ENCODE measurements at places on chromosomes 6 and 20.
A peak's percentile ranks its signal among the peaks of the same experiment; 100 is the strongest.

GRCh38 chr6:35429463-35429862 lies 22.7 kb upstream of the FANCE start:
- DNase-seq: no peak

- no peak for DNase-seq
Measured at GRCh38 chr6:93746892-93747291, 327.5 kb upstream of the EPHA7 start.

DNA sequence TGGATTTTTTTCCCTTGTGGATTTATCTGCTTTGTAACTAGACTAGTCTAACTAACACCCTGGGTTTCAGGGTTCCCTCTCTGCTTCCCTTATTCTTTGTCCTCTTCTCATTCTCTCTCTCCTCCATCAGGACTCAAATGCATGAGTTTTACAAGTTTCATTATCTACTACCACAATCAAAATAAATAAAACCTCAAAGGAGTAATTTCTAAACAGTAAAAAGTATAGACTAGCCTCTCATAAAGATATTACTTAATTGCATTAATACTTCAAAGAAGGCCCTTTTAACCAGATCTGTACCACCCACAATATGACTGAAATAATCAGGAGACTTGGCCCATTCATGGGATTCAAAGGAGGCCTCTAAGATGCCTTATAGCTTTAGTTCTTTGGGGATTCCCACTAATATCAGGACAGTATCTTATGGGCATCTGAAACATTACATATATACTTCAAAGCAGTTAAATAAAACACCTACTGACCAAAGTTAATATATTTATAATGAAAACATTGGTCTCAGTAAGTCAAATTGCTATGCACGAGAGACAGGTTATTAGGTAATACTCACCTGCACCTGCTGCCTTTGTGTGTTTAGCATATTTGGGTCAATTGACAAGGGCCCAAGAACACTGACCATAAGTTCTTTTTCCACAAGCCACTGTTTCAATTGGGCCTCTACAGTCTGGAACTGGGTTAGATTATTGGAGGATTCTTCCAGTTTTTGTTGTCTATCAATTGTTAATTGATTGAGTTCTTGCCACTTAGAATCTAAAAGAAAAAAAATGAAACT lies 85.7 kb downstream of the DST start:
- no peak for DNase-seq

GRCh38 chr20:19074828-19075516 lies 137.5 kb upstream of the SLC24A3 start:
- peak; percentile 74 for DNase-seq

DNA sequence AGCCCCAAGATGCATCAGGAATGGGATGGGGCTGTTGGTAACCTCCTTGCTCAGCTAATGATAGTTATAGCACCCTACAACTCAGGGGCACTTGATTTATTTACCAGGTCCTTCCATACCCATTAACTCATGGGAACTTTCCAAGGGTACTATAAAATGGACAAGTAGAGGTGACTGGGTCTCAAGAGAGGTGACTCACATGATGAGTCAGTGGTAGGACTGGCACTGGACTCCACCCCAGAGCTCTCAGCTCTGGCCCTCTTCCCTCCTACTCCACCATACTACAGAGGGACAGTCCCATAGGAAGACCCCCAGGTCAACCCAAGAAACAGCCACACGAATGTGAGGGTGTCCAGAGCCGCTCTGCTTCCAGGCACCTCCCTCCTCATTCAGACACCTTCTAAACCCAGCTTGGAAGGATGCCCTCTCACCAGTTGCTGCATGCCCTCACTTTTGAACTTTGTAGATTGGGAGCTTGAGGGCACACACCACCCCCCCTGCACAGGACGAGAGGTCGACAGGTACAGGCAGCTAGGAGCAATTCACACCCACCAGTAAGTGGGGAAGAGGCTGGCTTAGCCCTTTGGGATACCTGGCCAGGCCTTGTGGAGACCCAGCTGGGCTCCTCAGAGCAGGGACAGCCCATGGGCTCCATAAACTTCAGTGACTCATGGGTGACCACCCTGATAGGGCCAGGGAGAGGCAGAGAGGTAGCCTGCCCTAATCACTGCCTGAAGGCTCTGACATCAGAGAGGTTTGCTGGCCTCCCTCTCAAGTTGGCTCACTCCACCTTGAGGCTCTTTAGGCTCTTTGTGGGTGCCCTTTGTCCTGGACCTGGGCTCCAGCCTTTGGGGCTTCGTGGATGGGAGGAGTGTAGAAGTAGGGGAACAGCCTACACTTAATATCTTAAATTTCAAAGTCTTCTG lies 81.6 kb upstream of the MLN start:
- no peak for DNase-seq

DNA sequence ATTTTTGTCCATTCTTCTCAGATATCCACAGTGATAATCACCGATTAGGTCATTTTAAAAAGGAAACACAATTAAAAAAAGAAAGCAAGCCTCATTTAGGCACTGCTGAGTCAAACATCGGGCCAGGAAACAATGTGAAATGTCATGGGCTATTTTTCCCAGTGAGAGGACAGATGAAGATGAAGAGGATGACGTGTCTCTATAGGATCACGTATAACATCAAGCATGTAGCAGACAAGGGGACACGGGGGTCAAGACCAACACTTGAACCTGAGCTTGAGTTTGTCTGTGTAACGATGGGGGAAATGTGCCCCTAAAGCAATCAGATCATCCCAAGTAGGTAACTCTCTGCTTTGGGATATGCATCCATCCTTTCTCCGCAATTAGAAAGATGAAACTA lies 553.2 kb downstream of the CD83 start:
- no peak for DNase-seq

DNA sequence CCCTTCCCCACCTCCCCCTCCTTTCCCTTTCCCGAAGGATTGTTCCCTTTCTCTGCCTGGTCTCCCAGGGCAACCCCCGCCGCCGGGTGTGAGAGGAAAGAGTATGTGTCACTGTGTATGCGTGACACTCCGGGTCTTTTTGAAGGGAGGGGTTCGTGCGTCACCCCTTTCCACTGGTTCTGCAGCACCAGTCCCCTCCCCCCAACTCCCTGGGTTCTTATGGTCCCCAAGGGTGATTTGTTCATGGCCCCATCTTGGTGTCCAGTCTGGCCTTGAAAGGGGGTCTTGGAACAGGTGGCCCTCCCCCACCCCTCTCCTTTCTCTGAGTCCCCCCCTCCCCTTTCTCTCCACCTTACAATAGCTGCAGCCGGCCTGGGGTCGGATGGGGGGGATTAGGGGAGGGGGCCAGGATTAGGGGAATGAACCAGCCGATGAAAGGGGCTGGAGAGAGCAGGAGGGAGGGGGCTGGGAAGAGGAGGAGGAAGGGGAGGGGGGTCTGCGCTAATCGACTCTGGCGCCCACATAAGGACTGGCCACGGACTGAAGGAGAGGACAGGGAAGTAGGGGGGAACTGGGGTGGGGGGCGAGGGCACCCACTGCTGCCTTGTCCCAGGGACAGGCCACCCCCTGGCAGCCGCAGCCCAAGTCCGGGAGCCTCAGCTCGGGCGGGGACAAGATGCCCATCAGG lies 1.3 kb upstream of the RING1 start:
- no peak for DNase-seq

- no peak for DNase-seq
Measured at GRCh38 chr6:124907596-124907995, 54.6 kb upstream of the RNF217 start.

GRCh38 chr20:53291548-53291947 lies 302.1 kb downstream of the ZNF217 start:
- no peak for DNase-seq

GRCh38 chr6:160118620-160119229 lies 2.9 kb upstream of the SLC22A1 start:
- no peak for DNase-seq

DNA sequence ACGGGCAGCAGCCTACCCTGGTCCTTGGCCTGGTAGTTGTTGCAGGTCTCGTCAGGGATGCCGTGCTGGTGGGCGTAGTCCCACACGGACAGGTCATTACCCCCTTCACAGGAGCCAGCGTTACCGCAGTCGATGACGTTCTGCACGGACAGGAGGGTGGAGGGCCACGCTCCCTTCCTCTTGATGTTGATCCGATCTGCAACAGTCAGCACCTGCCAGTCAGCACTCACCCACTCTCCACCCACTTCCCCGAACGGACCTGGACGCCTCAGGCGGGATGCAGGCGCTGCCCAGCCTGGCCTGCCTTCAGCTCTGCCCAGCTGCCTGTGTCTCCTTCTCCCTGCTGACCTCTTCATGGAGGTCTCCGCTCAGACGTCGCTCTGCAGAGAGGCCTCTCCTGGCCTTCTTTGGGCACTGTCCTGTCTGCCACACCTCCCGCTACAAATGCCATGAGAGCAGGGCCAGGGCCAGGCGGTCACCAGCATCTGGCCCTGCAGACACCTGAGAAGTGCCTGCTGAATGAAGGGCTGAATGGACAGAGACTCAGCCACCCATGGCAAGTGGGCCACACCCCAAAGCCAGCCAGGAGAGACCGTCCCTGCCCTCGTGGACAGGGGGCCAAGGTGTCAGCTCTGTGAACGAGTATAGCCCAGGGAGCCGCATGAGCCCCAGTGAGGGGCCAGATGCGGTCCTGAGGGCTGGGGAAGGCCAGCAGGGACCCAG lies 5.4 kb downstream of the CTSZ start:
- DNase-seq: no peak

GRCh38 chr6:16446273-16446672 lies 207.9 kb downstream of the GMPR start:
- no peak for DNase-seq

- DNase-seq: no peak
Measured at GRCh38 chr6:85372188-85372914, 77.5 kb upstream of the NT5E start.

DNA sequence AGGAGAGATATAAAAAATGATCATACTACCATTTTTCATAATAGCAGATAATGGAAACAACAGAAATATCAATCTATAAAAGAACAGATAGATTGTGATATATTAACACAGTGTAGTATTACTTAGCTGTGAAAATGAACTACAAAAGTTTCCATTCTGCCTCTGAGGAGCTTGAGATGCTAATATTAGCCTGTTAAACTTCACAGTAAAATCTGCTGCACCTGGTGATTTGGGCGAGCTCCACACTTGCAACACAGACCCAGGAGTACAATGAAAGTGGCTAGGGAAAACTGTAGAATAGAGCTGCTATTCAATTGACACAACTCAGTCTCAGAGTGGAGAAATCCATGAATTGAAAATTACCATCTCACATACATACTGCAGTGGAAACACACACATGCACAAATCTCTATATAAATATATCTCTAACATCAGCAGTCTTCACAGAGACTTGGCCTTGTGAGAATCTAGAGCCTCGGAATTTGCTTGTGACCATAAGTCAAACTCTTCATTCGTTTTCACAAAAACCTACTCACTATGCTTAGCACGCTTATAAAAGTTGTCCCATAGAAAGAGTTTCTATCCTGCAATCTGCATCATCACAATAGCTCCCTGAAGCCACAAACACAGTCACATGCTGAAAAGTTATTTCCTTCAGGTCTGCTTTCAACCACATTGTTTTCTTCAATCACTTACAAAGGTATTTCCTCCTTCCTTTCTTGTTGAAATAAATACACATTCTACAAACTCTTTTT lies 133.0 kb downstream of the PAK5 start:
- no peak for DNase-seq

- DNase-seq: peak; percentile 92
Measured at GRCh38 chr20:34215711-34216381, 25.4 kb upstream of the ASIP start.

DNA sequence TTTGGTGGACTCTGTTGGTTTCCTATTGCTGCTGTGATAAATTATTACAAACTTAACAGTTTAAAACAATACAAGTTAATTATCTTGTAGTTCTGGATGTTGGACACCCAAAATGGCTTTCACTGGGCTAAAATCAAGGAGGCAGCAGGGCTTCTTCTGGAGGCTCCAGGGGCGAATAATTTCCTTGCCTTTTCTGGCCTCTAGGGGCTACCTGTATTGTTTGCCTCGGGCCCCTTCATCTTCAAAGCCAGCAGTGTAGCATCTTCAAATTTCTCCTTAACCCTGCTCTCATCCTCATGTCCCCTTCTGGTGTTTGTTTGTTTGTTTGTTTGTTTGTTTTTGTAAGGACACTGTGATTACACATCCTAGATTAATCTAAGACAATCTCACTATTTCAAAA lies 60.5 kb upstream of the ANKEF1 start:
- DNase-seq: no peak

DNA sequence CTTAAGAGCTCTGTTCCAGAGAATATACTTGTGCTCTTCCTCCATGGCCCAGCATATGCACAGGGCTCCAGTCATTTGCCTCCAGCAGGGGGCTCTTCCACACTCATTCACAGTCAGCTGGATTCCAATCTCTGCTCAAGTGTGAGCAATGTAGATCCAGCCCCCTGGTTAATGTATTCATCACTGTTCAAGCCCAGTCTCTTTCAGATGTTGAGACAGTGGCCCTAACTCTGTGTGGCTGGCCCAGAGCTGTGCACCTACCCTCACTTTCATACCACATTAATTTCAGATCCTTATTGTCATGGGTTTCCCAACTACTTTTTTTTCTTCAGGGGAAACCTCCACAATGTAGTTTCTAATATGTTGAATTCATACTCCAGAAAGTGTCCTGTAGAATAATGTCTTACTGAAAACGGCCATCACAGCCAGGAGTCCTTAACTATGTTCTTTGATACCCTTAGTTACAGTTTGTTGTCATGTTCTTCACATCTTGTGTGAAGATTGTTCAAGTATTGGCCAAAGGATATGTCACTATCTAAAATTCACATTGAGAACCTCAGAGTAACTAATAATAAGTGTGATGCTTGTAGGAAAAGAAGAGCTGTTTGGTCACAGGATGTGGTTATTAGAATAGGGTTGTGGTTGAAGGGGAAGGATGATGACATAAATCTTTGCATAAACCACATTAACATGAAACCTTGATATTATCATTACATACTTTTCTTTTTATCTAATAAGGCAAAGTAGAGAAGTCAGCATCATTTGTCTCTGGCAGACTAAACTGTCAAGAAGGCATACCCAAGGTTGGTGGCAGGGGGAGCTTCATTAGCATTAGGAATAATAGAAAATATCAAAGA lies 14.4 kb upstream of the HLA-DQA1 start:
- DNase-seq: no peak

DNA sequence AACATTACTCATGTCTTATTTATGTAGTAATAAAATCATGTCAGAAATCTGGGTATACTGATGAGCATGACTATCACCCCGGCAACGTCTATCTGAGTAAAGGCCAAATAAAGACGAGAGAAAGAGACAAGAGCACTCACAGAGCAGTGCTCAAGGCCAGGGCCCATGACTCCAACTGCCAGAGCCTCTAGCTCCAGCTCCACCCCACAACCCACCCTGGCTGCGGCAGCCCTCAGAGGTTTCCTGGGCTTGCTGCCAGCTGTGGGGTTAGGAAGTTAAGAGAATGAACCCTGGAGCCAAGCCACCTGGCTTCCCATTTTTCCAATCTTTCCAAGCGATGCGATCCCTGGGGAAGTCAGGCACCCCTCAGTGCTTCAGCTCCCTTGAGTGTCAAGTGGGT lies 92.0 kb upstream of the PAX1 start:
- no peak for DNase-seq
